ENCODE measurements at places on chromosomes 3 and 15. TPM values are rescaled to one million over a fixed set of nuclear protein-coding genes. Genes with fewer than 3 reads are reported as not detected.

The ZNF660 gene
- 0.16 TPM for total RNA-seq

The GREM1 gene
- total RNA-seq: 9.2 TPM

GRCh38 chr15:38696109-38696727 lies 131.6 kb upstream of the RASGRP1 start:
- no peak for ATAC-seq

GRCh38 chr3:161263057-161263456 lies 41.9 kb downstream of the NMD3 start:
- ATAC-seq: peak; percentile 47

GRCh38 chr3:22951910-22952309 lies 251.2 kb upstream of the UBE2E2 start:
- ATAC-seq: no peak

GRCh38 chr3:22996920-22997571 lies 206.1 kb upstream of the UBE2E2 start:
- no peak for ATAC-seq

GRCh38 chr3:115042351-115042750 lies 104.7 kb downstream of the ZBTB20 start:
- ATAC-seq: no peak

GRCh38 chr3:126445506-126445905 lies 30.2 kb downstream of the ZXDC start:
- no peak for ATAC-seq

- no peak for ATAC-seq
Observed at GRCh38 chr15:84883916-84884781, at the start of gene SLC28A1. SLC28A1 (plus strand) TSS chr15:84884662; CDS start chr15:84887761, 3,099 bp downstream.

DNA sequence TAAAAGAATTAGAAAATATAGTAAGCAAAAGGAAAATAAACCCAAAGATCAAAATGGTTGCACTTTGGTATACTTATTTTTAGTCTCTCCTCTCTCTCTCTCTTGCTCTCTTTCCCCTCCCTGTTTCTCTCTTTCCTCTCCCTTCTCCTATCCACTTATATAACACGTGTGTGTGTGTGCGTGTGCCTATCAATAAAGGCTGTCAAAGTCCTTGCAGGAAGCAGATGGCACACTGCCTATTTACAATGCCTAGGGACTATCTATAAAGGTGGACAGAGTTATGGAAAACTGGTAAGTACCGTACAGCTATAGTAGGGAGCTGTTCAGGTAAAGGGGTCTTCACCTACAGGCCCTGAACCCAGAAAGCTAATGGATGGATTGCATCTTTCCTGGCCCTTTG lies 161.6 kb downstream of the SQOR start:
- ATAC-seq: no peak

Data from esophagus mucosa (tissue), 1 donor.